ENCODE measurements at places on chromosomes 11 and 22. TPM values are rescaled to one million over a fixed set of nuclear protein-coding genes. Genes with fewer than 3 reads are reported as not detected.

Gene ST14
- total RNA-seq, result 23.9 TPM

Gene MS4A6A
- 0.22 TPM for total RNA-seq

Gene BTG4
- not detected for total RNA-seq

Gene APOA5
- total RNA-seq, result not detected

Gene GP1BB
- total RNA-seq, result not detected

Gene DKK3
- not detected for total RNA-seq

Gene MRPL17
- total RNA-seq, result 34.2 TPM

Gene PATE4
- not detected for total RNA-seq

Gene RIBC2
- total RNA-seq, result 0.32 TPM

Gene EEF1G
- 2,373 TPM for total RNA-seq

Gene ALDH3B2
- not detected for total RNA-seq

Gene DEFB131B
- not detected for total RNA-seq

Gene C11orf91
- 0.49 TPM for total RNA-seq

Gene HDAC10
- 68.2 TPM for total RNA-seq

Gene CARD10
- total RNA-seq, result not detected

Gene CHST1
- not detected for total RNA-seq

Gene NXPE2
- total RNA-seq, result not detected

Gene FOLR2
- 0.67 TPM for total RNA-seq

Gene MUC2
- total RNA-seq, result not detected

Gene CRYBB2
- total RNA-seq, result not detected

Gene EMSY
- total RNA-seq, result 24.9 TPM

Gene FGF19
- total RNA-seq, result not detected

Measured in activated B cell treated with CpG ODN at 0.5 μM for 24 hours (primary cell).